Sigmoid colon (tissue), 7 donors: ENCODE measurements at places on chromosomes 5 and 9.
A peak's percentile ranks its signal among the peaks of the same experiment; 100 is the strongest.

DNA sequence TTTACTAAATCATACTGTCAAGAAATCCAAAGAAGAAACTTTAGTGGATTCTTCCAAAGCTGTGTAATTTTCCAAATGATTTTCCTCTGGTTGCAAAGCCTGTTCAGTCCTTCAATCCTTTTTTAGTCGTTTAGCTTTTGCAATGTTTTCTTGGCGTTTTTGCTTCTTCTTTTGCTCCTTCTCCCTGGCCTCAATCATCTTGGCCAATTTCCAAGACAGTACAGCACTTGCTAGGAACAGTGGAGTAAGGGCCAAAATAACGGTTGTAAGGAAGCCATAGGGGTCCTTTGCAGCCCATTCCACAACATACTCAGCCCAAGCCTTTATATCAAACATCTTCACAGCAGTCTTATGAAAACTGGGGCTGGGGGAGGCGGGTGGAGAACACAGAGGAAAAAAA is 2.4 kb downstream of the SMIM15 start:
- no peak for DNase-seq

DNA sequence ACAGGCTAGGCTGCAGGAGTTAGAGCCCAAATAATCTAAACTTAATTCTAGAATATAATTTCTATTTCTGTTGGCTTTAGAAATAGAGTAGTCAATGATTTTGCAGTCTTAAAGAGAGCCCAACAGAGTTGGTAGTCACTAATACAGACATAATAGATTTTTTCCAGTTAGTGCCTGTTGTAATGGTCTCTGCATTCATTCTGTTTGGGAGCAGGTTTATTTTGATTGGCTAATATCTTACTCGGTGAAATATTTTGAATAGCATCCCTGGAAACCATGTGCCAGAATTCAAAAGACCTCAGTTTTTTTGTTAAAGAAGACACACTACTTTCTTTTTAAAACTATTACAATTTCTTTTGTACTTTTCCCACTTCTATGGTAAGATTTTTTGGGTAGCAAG is 107.2 kb downstream of the RASGRF2 start:
- no peak for DNase-seq

DNA sequence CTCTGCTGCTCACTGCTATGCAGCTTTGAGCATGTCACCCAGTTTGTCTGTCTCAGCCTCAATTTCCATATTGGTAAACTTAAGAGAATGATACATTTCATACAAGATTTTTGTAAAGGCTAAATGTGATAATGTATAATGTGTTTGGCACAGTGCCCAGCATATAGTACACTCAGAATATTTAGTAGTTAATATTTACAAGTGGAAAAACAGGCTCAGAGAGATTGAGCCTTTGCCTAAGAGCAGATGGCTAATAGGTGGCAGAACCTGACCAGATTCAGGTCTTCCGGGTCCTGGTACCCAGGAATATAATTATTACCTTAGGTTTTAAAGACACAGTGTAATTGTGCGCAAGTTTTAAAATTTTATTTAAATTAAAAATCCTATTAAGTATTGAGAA is 46.8 kb upstream of the KIAA1958 start:
- no peak for DNase-seq

- peak; percentile 93 for DNase-seq
Measured at GRCh38 chr9:36074870-36075532, 38.3 kb downstream of the RECK start.

DNA sequence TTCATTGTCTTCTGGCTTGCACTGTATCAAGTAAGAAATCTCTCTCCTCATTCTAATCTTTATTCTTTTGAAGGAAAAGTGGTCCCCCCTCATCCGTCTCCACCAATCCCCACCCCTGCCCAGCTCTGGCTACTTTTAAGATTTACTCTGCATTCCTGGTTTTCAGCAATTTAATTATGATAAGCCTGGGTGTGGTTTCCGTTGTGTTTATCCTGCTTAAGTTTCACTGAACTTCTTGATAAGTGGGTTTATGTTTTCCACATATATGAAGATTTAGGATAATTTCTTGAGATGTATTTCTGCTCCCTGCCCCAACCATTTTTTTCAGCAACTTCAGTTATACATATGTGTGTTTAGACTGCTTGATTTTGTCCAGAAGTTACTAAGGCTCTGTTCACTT is 46.5 kb downstream of the PTBP3 start:
- no peak for DNase-seq

DNA sequence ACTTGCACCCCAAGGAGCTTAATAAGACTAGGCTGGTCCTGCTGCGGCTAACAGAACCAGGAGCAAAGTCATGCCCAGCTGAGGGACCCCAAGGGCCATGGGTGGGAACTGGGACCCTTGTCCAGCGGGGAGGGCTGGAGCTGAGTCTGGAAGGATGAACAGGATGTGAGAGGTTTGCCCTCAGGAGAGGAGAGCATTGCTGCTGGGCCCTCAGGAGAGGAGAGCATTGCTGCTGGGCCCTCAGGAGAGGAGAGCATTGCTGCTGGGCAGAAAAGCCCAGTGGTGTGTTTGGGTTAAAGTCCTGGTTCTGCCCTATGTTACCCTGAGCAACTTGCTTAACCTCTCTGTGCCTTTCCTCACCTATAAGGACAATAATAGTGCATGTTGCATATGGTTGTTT is 125.8 kb downstream of the MACROH2A1 start:
- DNase-seq = no peak

DNA sequence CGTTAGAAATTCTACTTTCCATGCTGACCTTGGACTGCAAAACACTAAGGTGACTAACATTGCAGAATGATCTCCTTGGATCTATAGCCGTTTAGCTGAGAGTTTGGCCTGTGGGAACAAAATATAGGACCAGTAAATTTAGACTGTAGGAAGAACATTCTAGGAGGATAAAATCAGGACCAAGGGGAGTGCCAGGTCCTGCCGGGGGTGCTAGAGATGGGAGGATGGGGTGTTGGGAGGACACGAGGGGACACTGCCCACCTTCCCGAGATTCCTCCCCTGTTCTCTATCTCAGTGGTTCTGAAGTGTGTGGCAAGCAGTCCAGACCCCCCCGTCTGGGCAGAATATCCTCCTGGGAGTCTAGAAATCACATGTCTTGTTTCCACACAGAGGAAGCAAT is 445.2 kb downstream of the ZSWIM6 start:
- no peak for DNase-seq

DNA sequence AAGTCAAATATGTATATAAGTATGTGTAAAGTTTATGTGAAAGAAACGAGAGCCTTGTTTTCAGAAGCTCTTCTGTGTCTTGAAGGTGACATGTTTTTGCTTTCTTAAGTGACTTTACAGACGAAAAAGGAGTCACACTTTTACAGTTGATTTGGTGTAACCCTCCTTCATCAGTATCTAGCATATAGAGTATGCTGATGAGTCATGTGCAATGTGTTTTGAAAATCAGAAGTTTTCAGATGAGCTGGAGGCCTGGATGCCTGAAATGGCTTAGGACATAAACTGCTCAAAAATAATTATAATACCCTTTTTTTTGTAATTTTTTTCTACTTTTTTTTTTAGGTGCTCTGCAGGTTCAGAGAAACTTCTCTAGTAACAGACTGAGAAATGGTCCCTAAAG is 209.5 kb downstream of the CD180 start:
- no peak for DNase-seq

DNA sequence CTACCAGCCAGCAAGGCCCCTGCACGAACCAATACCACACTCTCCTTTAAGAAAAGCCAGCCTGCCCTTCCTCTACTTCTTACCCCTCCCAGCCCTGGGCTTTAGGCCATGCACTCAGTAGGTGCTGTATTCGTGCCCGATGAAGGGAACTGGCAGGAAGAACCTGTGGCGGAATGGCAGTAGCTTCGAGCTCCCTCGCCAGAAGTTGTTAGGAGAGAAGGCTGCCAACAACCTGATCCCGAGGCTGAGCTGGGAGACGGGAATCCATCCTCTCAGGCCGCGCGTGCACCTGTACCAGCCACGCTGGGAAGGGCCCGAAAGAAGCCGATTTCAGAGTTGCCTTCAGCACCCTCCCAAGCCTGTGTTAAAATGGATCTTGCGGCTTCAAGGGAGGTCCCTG is 45.3 kb upstream of the AKNA start:
- no peak for DNase-seq

DNA sequence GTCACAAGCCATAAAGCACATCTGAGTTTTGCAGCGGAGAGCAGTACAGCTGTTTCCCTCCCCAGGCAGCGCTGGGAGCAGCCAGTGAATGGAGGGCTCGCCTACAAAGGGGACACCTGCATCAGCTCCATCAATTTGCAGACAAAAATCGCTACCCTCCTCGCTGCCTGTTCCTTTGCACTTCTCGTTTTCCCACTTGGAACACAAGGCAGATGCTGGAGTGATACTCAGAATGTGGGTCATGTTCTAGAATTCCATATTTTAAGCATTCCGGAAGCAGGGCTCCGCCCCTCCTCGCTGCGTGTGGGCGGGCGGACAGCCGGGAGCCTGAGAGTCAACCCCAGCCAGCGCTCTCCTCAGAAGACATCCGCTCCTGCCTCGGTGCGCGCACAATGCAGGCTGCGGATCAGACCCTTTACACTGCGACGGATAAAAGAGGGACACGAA is 92.1 kb downstream of the LMNB1 start:
- no peak for DNase-seq

DNA sequence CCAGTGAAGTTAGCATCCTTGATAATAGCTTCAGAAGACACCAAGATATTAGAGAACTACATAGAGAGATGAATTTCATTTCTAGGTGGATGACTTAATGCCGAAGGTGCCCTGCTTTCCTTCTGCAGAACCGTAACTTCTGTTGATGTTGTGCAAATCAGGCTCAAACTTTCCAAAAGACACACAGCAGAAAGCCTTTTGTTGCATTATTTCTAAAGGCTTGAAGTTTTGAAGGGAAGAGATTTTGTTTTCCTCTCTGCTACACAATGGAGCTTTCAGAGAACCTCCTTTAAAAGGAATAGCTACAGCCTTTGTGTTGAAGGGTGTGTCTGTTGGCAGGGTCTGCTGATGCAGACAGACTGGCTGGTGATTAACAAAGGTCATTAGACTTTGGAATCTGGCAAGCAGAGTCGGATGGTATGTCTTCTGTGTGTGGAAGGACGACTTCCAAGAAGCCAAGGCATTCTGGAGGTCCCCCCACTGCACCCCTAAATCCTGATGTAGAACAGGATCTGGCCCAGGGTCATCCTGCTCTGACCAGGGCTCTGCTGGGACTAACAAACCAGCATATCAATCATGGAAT is 57.8 kb downstream of the ZNF462 start:
- no peak for DNase-seq

GRCh38 chr5:120139039-120139438 is 325.1 kb upstream of the PRR16 start:
- no peak for DNase-seq

GRCh38 chr9:31745468-31745867 is 639.0 kb upstream of the ACO1 start:
- DNase-seq = no peak

DNA sequence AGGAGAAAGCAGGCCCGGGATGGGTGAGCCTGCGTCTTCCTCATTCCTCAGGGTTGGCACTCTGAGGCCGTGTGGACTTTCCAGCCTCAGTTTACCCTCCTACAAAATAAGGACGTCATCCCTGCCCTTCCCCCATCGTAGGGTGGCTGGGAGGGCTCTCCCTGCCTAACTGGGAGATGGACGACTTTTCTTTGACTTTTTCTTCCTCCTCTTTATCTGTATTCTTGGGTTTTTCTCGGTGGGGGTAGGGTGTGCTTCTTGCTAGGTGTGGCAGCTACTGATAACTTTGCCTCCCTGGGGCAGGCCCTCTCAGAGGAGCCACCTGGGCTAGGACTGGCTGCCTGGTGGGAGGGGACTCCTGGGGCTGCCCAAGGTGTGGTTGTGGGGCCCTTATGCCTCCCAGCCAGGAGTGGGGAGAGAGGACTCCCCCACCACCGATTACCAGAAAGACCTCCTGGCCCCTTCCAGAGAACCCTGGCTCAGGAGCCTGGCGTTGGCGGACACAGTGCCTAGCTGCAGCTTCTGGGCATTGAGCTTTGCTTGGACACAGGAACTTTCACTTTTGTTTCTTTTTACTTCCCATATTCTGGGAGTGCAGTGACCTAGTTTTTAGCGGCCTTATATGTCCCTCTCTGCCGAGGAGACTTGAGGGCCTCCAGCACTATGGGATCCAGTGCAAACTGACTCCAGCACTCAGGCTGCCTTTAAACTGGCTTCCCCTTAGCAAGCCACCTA is 6.1 kb downstream of the GLIPR2 start:
- DNase-seq = peak; percentile 69

- DNase-seq = no peak
Measured at GRCh38 chr5:167049043-167049663, 1242.3 kb upstream of the WWC1 start.

GRCh38 chr5:132788990-132789886 is 12.2 kb upstream of the SEPTIN8 start:
- DNase-seq = no peak

DNA sequence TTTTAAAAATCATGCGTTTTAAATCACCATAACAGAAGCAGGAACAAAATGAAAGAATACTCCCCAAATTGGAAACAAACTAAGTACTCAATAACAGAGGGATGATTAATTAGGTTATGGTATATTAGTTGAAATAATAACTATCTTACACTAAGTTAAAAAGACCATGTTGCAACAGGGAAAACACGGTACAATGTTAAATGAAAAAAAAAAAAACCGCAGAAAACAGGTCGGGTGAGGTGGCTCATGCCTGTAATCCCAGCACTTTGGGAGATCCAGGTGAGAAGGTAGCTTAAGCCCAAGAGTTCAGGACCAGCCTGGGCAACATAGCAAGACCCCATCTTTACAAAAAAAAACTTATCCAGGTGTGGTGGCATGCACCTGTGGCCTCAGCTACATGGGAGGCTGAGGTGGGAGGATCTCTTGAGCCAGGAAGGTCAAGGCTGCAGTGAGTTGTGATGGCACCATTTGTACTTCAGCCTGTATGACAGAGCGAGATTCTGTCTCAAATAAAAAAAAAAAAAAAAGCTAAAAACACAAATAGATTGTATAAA is 2.4 kb upstream of the PTPN3 start:
- no peak for DNase-seq

DNA sequence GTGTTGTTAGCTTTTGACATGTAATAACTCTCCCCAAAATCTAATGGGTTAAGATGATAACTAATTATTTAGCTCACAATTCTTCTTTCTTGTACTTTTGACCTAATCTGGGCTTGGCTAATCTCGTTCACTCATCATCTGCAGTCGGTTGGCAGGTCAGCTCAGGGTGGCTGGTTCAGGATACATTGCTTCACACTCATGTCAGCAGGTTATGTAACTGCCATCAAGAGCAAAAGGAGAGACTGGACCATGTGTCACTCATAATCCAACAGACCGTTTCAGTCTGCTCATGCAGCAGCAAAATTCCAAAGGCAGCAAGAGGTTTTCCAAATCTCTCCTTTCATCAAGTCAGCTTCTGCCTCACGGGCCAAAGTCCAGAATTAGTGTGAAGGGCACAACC is 998.4 kb upstream of the CTNND2 start:
- DNase-seq = no peak
